ENCODE measurements at places on chromosomes 2 and 18. TPM values are rescaled to one million over a fixed set of nuclear protein-coding genes. Genes with fewer than 3 reads are reported as not detected.

Gene ORC4
- total RNA-seq, result 24.0 TPM

Gene CNDP1
- not detected for total RNA-seq

DNA sequence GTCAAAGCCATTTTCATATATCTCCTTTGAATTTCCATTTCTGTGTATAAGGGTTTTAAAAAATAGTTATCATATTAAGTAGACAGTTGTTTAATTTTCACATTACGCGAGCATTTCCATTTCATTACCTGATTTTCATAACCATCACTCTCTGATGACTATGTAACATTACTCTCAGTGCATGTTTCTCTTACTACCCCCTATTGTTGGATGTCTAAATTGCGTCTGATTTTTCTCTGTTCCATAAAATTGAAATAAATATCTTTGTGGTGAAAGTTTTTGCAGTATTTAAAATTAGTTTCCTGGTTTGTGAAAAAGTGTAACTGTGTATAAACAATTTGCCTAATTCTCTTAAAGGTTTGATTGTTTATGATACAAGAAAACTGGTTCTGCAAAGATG is 123.8 kb downstream of the MYO1B start:
- ATAC-seq, result no peak

- ATAC-seq, result no peak
These were observed 176.1 kb downstream of the VAPA start for GRCh38 chr18:10089881-10090280.

GRCh38 chr2:233460726-233461441 is 105.7 kb downstream of the USP40 start:
- ATAC-seq, result no peak
